Gastroesophageal sphincter (tissue), 4 donors: ENCODE measurements at places on chromosomes 1 and 21.

GRCh38 chr1:192657760-192658159 lies 21.8 kb downstream of the RGS13 start:
- ATAC-seq, result no peak

DNA sequence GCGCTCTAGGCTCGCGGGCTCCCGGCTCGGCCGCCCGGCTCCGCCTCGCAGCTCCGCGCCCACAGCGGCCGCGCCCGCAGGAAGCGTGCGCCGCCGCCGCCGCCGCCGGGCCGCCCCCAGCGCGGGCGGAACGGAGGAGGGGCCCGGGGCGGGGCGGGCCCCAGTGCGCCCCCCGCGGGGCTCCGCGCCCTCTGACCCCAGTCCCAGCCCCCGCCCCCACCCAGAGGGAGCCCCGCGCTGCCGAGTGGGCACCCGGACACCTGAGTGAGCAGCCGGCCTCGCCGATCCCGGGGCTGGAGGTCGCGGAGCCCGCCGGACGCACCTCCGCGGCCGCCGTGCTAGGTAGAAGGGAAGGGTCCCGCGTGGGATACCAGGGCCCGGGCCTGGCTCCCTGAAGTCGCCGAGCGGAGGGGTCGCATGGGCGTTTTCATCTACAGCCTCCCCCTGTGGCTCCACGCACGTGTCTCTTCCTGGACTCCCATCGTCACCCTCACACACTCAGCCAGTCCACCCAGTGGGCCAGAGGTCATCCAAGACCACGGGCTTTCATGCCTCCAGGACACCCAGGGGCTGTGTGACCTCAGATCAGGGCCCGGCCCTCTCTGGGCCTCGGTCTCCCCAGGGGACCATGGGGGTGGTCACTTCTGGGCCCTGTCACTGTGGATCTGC lies at the start of gene SDC3:
SDC3 (minus strand) TSS at position 63 of the 669 bp plus-strand sequence. CDS start 172 bp downstream, outside the sequence.
- peak; percentile 75 for ATAC-seq

DNA sequence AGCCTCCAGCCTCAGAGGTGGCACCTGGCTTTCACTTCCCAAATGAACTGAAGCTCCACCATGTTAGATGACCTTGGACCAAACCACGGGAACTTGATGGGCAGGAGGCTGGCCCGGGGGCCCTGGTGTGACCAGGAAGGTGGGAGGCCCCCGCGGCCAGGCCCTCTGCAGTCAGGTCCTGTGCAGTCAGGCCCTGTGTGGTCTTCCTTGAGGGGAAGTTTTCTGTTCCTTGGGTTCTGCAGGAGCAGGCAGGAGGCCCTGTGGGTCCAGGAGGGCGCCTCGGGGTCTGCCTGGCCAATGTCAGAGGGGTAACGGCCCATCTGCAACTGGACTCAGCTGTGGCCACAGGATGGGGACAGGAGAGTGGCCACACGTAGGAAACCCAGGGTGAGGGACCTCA lies 13.0 kb downstream of the PRDM16 start:
- ATAC-seq, result no peak

GRCh38 chr1:12059722-12060464 lies 3.2 kb upstream of the TNFRSF8 start:
- ATAC-seq, result no peak

DNA sequence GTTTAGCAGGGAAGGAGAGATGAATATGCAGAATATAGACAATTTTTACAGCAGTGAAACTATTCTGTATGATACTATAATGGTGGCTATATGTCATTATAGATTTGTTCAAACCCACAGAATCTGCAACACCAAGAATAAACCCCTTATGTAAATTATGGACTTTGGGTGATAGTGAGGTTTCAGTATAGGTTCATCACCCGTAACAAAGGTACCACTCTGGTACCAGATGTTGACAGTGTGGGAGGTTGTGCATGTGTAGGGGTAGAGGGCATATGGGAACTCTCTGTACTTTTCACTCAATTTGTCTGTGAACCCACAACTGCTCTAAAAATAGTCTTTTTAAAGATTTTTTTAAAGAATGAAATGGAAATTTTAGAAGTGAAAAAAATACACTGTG lies 29.9 kb upstream of the PRDX6 start:
- ATAC-seq, result no peak
